ENCODE measurements at places on chromosomes 1 and 21.

GRCh38 chr1:235902677-235903542 lies 36.2 kb upstream of the LYST start:
- DNase-seq = peak; percentile 79

- DNase-seq = no peak
Measured at GRCh38 chr1:82555501-82555900, 754.8 kb downstream of the ADGRL2 start.

DNA sequence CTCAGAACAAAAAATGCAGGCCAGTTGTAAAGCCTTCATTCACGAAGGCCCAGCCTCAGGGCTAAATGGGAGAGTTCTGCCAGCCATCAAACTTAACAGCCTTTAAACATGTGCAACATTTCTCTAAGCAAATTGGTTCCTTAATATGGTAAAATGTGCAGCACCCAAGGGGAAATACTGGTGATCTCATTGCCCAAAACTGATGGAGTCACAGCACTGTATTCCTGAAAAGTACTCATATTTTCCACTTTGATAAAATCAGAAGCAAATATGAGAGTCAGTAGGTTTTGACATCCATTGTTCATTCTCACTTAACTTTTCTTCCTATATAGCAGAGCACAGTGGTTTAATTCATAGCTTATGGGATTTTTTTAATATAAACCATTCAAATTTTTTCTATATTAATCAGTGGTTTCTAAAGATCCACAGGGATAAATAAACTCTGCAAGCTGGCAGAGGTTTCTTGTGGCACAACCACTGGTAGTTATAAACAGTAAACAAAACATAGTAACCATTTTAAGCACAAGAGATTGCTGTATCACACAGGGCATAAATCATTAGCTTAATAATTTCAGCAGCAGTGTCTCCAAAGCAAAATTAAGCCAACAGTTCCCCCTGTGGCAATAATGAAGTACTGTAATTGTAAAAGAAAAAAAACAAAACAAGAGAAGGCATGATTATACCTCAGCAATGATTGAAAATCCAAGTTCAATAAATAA lies 106.9 kb upstream of the LYPLAL1 start:
- DNase-seq = no peak

DNA sequence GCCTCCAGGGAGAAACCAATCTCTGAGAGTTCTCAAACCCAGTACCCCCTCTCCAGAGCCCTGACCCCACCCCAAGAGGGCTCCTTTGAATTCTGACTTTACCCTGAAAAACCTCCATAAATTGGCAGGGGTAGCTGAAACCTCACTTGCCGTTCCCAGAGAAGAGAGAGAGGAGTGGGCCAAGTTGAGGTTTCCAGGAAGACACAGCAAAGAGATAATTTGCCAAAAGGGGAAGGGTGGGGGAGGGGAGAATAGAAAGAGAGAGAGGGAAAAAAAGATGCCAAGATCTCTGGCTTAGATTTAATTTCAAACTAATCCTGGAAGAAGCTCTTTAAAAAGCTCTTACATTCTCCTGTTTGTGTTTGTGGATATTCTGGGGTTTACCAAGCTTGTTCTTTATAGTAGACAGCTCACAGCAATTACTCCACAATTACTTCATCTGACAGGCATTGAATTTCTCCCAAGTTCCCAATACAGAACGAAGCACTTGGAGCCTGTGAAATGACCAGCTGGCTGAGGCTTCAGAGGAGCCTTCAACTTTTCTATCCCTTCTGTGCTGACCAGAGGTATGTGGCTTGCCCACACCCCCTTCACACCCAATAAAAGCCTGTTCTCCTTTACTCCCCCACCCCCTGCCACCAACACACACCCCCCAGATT lies 1.1 kb upstream of the GRHL3 start:
- no peak for DNase-seq

DNA sequence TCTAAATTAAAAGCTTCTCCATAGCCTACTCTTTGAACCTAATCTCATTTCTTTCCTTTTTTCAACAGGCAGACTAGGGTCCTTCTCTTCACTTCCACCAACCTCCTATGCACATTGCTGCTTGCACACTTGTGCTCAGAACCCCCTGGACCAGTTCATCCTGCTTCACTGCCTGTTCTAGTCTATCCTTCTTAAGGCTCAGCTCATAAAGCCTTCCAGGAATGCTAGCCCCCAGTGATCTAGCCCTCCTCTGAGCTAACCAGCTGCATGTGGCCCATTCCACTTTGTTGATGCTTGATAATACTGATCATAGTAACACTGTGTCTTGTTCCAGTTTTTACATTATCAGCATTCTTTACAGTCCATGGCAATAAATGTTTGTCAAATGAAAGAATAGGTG lies 22.9 kb upstream of the PHGDH start:
- DNase-seq = no peak

GRCh38 chr1:113850127-113850796 lies 21.2 kb downstream of the PTPN22 start:
- no peak for DNase-seq

- no peak for DNase-seq
Measured at GRCh38 chr1:44801491-44802305, 1.5 kb downstream of the PLK3 start.

DNA sequence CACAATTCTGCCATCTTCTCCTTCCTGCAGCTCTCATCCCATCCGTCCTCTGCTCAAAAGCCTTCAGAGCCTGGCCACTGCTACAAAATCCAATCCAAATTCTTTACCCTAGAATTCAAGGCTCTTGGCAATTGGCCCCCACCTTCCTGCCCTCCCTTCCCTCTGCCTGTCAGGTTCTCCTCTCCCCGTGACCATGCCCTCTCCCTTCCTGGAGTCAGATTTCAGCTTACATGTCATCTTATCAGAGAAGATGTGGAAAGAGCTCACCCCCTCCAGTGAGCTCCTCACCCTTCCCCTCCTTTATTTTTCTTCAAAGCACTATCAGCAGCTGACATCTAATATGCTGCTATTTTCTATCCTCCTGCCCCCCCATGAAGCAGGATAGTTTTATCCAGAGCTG lies 86.9 kb downstream of the GRIK3 start:
- DNase-seq = no peak

DNA sequence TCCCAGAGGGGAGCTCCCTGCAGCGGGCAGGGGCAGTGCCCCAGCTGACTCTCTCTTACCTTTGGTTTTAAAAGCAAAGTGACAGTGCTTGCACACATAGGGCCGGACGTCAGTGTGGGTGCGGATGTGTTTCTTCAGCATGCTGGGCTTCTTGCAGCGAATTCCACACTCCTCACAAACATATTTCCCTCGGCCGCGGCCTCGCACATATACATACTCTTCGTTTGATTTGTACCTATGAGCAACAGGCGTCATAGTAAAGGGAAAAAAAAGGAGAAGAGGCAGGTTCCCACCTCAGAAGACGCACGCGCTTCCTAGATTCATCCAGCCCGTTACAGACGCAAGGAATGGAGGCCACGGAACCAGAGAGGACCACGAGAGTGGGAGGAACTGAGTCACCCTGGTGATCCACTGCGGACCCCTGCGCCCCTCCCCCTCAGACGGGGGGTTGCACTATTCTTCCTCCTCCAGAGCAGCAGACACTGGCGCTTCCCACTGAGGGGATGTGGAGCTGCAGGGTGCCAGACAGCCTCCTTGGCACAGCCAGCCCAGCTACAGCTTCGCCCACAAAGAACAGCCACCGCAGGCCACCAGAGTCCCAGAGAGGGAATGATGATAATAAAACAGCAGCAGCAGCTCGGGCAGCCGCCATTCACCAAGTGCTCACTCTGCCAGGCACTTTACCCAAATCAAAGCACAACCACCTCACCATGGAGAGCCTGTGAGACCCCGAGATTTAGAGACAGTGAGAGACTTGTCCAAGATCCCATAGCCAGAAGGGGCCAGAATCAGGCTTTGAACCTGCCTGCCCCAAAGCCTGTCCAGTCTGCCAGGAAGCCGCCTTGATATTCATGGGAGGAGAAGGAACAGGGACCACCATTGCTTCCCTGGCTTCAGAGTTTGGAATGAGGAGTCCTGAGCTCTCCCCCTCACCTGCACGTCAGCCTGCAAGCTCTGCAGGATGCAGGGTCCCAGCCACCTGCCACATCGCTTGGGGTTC lies 40.5 kb upstream of the EDN2 start:
- no peak for DNase-seq

GRCh38 chr21:43021191-43021590 lies 46.8 kb downstream of the PKNOX1 start:
- no peak for DNase-seq

- DNase-seq = no peak
Measured at GRCh38 chr1:12654004-12654567, 10.2 kb downstream of the AADACL4 start.

GRCh38 chr21:46118316-46119143 lies 20.6 kb downstream of the COL6A2 start:
- no peak for DNase-seq

DNA sequence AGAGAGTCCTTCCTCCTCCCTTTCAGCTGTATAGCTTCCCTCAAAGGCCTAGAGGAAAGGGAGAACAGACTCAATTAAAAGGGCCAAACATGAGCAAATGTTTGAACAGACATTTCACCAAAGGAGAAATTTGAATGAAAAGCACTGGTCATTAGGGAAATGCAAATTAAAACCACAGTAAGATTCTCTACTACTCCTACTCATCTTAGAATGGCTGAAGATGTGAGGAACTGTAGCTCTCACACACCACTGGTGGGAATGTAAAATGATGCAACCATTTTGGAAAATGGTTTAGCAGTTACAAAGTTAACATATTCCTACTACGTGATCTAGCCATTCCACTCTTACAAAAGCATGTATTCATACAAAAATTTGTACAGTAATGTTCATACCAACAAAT lies 253.0 kb upstream of the HOOK1 start:
- no peak for DNase-seq

DNA sequence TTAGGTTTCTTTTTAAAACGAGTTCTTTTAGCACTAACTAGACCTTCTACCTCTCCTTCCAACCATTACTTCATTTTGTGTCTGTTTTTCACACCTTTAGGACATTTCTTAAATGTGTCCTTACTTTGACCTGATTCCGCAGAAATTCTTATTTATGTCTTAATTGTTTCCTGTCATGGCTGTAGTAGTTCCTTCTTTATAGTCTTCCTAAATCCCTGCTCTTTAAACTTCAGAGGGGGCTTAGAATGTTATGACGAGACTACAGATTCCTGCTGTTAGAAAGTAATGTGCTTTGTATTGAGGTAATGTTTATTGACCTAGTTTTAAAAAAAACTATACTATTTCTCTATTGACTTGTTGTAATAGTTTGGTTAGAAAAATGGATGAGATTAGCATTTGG lies 70.4 kb downstream of the HMCN1 start:
- DNase-seq = no peak
